ENCODE measurements at places on chromosomes 3 and 15. TPM values are rescaled to one million over a fixed set of nuclear protein-coding genes. Genes with fewer than 3 reads are reported as not detected.

SLC6A20 gene
- total RNA-seq = not detected

FOXL2 gene
- 0.08 TPM for total RNA-seq

NPAP1 gene
- total RNA-seq = not detected

ATG3 gene
- total RNA-seq = 66.9 TPM

FAM174B gene
- total RNA-seq = 4.0 TPM

ANKRD63 gene
- not detected for total RNA-seq

MOBP gene
- total RNA-seq = not detected

ETV5 gene
- total RNA-seq = 24.7 TPM

MST1R gene
- total RNA-seq = 0.35 TPM

GPR171 gene
- not detected for total RNA-seq

CFAP20DC gene
- 0.82 TPM for total RNA-seq

ERICH6 gene
- not detected for total RNA-seq

TMCO5A gene
- total RNA-seq = not detected

PGBD4 gene
- total RNA-seq = 1.5 TPM

TUSC7 gene
- not detected for total RNA-seq

SERPINI2 gene
- total RNA-seq = not detected

TICRR gene
- total RNA-seq = 0.35 TPM

ST8SIA2 gene
- total RNA-seq = not detected

GNB4 gene
- total RNA-seq = 54.2 TPM

C2CD4A gene
- not detected for total RNA-seq

TEX55 gene
- total RNA-seq = not detected

LDHAL6B gene
- not detected for total RNA-seq

NPTN gene
- total RNA-seq = 117 TPM

NMB gene
- total RNA-seq = 2.6 TPM

Data from smooth muscle cell of the coronary artery (primary cell).